CD4-positive, alpha-beta T cell treated with Interleukin-4 for 4 hours (primary cell): ENCODE measurements at places on chromosomes 4 and X.

DNA sequence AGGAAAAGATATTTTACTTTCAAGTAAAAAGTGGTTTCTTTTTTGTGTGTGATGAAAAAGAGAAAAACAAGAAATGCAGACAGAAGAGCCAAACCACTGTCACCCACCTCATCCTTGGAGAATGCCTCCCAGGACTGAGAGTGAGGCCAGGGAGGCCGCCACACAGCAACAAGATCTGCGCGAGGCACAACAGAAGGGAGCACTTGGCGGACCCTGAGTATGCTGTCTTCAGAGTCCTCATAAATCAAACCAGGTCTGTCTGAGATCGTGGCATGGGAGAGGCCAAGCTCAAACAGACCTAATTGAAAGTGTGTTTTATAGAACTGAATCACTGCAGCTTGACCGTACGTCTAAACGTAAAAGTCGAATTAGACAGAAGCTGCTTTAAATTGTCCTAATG lies 134.3 kb upstream of the VCX2 start:
- no peak for DNase-seq

- no peak for DNase-seq
Observed at GRCh38 chrX:124476562-124476961, 130.2 kb downstream of the SH2D1A start.

- DNase-seq = no peak
Observed at GRCh38 chr4:118981171-118981838, 92.7 kb downstream of the SYNPO2 start.

DNA sequence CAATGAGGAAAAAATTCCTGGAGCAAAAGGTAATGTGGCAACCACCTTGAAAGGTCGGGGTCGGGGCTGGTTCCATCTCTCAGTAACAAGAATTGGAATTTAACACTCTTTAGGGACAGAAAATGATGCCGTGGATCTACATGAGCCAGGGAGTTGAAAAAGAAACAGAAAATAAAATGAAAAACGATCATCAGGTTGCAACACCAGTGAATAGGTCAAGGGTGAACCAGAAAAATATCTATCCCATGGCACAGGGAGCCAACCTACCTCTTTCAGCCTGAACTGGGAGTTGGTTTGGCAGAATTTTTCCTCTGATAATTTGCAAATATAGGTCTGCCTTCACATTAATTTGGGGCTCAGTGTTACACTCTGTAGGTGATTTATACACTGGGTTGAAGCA lies 93.7 kb downstream of the C4orf33 start:
- DNase-seq = no peak

- DNase-seq = no peak
Observed at GRCh38 chr4:7351014-7351413, 83.7 kb downstream of the PSAPL1 start.

DNA sequence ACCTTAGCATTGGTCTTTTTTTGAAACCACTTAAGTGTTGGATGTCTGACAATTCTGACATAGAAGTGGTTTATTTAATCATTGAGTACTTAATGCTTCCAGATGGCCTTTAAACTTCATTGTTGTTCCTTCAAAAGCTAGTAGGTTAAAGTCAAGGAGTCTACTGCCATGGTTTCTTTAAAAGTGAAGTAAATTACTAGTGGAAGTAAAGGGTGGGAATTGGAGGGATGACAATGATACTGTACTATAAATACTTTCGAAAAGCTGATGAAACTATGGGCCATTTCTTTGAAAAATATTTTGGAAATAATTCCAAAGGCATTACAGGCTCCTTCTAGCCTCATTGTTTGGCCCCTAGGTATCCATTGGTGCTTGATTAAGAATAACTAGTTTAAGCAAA lies 51.9 kb downstream of the ATP10D start:
- DNase-seq = no peak

GRCh38 chrX:150362599-150363481 lies at the start of gene MAMLD1:
Gene MAMLD1 (plus strand): TSS chrX:150363317. CDS start chrX:150445517, 82,200 bp downstream.
- DNase-seq = peak; percentile 65

DNA sequence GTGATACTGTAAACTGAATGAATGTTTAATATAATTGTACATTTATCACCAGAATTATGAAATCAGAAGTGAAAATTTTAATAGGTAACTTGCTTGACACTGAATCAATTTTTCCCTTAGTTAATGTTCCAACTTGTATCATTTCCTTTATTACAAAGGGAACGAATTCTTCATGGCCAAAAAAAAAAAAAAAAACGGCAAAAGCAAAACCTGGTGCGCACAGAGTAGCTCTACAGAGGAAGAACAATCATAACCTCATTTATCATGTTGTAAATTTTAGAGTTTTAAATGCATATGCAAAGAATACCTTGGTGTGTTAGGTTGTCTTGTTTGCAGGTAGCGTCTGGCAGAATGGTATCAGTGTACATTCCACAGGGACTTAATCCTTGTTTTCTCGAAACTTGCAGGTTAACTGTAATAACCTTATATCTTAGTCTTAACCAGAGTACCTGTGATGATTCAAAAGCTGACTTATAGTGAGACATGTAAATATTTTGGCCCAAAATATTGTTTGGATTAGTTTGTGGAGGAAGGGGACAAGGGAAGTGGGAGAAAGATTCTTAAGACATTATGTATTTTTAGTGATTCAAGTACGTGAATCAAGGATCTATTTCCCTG lies 70.0 kb downstream of the NPNT start:
- no peak for DNase-seq

GRCh38 chr4:56086073-56086541 lies 137.4 kb downstream of the CEP135 start:
- DNase-seq = no peak

DNA sequence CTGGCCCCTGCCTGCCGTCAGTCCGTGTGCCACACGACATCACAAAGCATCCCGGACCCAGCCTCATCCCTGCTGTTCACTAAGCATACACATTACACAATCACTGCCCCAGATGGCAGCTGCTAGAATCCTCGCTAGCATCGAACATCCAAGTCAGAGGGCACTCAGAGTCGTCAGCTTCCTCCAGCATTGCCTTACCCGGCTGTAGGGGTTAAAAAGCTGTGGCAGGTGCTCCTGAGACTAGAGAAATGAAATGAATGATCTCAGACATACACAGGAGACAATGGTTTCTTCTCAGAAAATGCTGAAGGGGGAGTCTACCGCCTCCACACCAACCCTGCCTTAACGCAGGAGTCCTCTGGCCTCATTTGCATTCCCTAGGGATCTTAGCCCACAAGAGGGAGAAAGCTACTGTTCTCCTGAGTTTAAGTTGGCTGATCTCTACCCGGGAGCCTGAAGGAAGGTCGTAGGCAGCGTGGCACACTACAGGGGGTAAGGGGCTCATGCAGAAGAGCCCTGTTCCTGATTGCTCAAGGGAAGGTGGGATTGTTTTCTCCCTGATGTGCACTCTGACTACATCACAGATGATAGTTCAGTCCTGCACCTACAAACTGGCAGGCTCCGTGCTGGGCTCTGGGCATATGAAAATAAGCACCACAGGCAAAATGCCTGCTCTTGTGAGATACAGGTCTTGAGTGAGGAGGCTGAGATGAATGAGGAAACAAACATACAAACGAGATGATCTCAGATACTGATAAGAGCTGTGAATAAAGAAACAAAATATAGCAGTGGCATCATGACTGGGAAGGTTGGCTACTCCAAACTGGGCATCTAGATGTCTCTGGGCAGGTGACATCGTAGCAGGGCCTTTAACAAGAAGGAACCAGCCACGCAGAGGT lies 2.6 kb upstream of the KIAA0232 start:
- DNase-seq = no peak

GRCh38 chr4:78565971-78566372 lies 14.4 kb downstream of the ANXA3 start:
- no peak for DNase-seq

DNA sequence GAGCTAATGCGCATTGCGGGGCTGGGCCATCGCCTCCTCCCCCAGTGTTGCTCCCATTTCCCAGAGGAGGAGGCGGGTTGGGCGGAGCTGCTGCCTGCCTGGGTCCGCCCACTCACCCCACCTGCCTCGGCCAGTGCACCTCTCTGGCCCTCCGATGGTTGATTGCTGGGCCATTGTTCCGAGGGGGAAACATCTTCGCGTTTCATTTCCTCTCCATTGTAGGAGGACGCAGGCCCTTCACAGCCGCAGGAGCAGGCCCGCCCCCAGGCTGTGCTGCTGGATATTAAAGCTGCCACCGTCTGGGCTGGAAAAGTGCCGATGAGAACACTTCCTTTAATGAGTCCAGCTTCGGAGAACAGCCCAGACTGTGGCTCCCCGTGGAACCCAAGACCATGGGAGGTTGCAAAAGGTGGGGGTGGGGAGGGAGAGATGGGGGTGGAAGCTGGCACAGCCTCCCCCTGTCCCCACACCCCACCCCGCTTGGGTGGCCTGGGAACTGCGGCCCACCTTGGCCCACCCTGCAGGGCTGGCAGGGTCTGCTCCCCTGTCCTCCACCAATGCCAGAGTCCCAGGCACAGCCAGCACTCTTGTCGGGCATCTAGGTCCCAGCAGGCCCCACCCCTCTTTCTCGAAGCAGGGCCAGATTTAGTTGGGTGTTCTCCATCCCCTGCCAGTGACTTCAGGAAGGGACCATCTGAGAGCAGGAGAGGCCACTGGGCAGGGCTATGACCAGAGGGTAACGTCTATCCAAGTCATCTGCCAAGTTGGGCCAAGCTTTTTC lies 96.6 kb downstream of the ADRA2C start:
- DNase-seq = no peak

GRCh38 chr4:178665916-178666315 lies 1223.7 kb upstream of the AGA start:
- no peak for DNase-seq

- peak; percentile 24 for DNase-seq
Observed at GRCh38 chr4:81724925-81725329, 253.2 kb upstream of the RASGEF1B start.

DNA sequence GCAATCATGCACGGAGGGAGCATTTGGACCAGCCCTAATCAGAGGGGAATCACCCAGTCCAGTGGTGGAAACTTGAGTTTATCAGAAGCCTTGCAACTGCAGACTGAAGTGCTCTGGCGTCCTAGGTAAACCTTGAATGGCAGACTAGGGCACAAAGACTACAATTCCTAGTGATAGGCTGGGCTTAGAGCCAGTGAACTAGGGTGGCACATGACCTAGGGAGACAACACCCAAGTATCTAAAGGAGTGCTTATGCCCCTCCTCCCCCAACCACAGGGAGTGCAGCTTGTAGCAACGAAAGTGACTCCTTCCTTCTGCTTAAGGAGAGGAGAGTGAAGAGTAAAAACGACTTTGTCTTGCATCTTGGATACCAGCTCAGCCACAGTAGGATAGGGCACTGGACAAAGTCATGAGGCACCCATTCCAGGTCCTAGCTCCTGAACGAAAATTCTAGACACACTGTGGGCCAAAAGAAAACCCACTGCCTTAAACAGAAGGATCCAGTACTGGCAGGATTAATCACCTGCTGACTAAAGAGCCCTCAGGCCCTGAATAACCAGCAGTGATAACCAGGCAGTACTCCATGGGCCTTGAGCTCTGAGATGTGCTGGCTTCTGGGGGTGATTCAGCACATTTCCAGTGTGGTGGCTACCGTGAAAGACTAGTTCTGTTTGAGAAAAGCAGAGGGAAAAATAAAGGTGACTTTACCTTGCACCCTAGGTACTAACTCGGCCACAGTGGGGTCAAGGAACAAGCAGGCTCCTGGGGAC lies 58.7 kb upstream of the STARD8 start:
- no peak for DNase-seq

DNA sequence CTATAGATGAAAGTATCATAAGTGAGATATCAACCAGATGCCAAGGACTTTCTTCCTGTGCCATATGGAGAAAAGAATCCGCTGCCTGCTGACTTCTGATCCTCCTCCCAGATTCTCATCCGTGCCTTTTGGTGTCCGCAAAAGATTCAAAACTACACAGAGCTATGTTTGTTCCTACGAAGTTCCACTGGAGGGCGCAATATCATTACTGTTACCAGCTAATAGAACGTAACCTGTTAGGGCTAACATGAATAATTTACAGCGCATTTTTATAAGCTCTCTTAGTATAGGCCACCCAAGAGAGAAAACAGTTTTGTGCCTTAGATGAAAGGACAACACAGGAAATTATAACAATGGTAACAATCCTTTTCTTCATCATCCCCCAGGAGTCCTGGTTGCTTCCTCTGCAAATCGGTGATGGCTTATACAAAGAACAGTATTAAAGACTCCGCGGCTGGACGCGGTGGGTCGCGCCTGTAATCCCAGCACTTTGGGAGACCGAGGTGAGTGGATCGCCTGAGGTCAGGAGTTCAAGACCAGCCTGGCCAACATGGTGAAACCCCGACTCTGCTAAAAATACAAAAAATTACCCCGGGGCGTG lies 22.8 kb upstream of the CENPVL3 start:
- peak; percentile 13 for DNase-seq

- no peak for DNase-seq
Observed at GRCh38 chr4:169665046-169665737, 44.8 kb downstream of the CLCN3 start.

GRCh38 chrX:155094468-155095061 lies 23.3 kb downstream of the BRCC3 start:
- peak; percentile 41 for DNase-seq

- no peak for DNase-seq
Observed at GRCh38 chr4:76998251-76998901, 48.8 kb downstream of the SEPTIN11 start.

DNA sequence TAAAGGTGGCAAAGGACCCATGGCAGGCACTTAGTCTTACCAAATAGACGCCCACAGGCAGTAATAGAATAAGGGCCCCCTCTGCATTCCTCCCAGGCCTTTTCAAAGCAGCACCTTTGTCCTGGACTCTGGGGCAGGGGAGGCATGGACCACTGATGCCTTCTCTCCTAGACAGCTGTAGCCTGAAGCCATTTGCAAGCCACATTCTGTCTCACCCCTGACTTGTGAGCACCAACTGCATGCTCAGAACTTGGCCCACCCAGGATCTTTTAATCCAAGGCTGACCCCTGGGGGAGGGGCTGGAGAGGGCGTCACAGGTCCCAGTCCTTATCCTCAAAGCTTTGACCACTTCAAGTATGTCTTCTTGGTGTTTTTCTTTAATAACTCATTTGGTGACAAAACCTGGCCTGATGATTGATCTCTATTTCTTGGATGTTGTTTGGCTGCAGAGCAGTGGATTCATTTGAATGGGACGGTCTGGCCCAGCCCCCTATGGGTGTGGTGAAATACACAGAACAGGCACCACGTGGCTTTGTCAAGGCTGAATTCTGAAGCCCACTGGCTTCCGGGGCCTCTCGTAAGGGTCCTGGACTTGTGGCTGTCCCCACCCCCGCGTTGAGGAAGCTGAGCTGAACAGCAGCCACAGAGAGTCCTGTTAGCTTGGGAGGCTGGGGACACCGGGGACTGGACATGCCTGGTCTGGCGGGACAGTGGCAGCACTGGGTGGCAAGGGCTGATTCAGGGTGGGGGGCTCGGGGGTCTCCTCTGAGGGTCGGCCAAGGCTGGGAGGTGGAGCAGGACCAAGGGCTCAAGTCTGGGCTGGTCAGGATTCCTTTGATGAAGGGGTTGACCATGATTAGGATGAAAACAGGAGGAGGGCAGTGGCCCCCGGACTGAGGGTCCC lies 36.6 kb downstream of the ADRA2C start:
- DNase-seq = no peak

DNA sequence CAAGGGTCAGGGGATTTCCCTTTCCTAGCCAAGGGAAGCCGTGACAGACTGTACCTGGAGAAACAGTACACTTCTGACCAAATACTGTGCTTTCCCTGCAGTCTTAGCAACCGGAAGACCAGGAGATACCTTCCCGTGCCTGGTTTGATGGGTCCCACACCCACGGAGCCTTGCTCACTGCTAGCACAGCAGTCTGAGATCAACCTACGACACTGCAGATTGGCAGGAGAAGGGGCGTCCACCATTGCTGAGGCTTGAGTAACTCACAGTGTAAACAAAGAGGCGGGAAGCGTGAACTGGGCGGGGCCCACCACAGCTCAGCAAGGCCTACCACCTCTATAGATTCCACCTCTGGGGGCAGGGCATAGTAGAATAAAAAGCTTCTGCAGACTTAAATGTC lies 48.7 kb upstream of the SRD5A3 start:
- DNase-seq = no peak

GRCh38 chrX:86002076-86002896 lies 45.1 kb downstream of the CHM start:
- DNase-seq = peak; percentile 2
